ENCODE measurements at places on chromosomes 7 and 10. TPM values are rescaled to one million over a fixed set of nuclear protein-coding genes. Genes with fewer than 3 reads are reported as not detected.

- DNase-seq: no peak
These were observed 3.2 kb upstream of the LYZL1 start for GRCh38 chr10:29285624-29286051.

DNA sequence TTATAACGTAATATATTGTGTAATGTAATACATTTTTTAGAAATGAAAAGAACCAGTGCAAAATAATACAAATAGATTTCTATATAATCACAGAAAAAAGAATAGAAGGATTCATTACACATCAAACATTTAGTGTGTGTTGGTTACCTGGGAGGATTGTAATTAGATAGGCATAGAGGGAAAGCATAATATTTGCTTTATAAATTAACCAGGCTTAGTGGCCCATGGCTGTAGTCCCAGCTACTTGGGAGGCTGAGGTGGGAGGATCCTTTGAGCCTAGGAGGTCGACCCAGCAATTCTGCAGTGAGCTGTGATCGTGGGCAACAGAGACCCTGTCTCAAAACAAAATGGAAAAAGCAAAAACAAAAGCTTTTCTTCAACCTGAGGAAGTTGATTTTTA is 5.0 kb upstream of the CNOT4 start:
- DNase-seq: no peak

DNA sequence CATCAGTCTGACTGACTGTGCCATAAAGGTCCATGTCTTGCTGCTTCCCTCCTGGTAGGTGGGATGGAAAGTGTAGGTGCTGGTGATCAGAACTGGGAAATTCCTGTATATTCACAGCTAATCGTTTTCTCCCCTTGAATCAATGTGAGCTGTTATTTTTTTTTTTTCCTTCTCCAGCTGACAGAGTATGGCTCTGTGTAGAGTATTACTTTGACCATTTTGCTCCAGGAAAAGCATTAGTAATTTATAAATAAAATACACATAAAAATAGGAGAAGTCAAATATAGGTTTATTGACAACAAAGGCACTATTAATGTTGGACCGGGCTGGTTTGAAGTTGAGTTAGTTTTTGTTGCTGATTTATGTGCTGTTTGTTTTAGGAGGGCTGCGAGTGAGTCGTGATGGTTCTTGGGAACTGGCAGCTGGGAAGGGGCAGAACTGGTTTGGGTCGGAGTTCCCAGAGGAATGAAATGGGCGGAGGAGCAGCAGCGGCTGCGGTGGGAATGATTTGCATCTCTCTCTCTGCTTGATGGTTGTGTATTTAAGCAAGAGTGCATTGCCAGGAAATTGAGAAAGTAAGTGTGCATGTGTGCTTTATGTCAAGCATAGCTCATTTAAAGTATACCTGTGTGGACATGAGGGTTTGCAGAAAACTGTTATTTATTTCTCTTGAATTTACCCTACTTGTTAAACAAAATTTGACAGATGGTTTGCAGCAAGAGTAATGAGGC is 80.9 kb downstream of the LRMDA start:
- DNase-seq: no peak

- DNase-seq: no peak
These were observed 121.8 kb downstream of the INHBA start for GRCh38 chr7:41581041-41581440.

DNA sequence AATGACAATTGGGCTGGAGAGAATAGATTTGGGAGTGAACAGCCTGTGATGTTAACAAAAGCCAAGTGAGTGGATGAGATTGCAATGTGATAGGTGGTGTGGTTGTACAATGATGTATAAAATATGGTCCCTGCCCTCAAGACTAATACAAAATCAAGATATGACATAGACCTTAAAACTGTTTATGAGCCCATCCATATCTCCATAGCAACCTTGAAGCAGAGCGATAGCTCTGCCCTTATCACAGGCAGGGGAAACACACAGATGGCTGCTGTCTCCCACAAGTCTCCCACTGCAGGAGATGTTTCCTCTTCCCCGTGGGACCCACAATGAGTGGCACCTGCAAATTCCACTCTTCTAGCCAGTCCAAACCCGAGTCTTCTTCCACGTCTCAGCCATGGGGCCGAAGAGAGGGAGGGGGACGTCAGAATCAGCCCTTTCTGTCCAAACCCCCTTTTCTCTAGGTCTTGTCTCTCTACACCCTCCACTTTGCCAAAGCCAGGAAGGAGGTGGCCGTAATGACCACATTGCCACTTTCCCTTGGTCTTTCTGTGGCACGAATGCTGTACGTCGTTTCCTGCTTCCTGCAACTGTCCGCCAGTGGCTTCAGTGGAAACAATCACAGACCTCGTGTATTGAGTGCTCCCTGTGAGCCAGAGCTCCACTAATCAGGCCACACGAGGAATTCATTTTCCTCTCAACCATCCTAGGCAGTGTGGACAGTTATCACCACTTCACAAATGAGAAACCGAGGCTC is 7.5 kb upstream of the TBXAS1 start:
- no peak for DNase-seq

GRCh38 chr10:10680496-10680895 is 337.2 kb upstream of the CELF2 start:
- DNase-seq: no peak

DNA sequence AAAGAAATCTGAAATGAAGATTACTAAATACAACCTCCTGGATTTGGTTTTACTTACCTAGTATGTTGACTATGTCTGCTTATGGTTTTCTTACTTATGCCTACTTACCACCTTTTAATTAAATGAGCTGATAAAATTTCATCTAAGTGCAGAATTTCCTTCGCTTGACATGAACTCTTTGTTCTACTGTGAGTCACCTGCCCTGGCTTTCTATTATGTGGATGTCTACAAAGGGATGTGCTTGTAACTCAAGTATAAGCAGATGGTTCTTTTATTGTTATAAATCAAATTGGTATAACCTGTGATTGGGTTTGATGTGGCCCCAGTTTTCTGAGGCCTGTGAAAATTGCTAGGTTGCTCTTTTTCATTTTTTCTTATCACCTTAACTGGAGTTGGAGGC is 389.1 kb upstream of the ANKRD30A start:
- no peak for DNase-seq

- no peak for DNase-seq
These were observed 8.4 kb upstream of the SCART1 start for GRCh38 chr10:133445268-133445732.

DNA sequence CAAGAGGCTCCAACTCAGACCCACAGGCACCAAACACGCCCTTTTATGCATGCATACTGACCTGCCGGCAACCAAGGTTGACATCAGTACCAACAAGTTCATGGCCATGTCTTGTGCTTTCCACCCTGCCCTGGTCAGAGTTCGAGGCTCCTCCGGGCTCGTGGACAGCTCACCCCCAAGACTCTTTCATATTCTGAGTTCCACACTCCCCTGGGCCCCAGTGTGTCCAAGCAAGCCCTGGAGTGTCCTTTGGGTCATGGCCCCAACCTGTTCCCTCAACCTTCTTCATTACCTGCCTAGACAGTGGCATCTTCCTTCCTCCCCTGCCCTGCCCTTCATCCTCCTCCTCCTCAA is 40.5 kb downstream of the HIF1AN start:
- no peak for DNase-seq

DNA sequence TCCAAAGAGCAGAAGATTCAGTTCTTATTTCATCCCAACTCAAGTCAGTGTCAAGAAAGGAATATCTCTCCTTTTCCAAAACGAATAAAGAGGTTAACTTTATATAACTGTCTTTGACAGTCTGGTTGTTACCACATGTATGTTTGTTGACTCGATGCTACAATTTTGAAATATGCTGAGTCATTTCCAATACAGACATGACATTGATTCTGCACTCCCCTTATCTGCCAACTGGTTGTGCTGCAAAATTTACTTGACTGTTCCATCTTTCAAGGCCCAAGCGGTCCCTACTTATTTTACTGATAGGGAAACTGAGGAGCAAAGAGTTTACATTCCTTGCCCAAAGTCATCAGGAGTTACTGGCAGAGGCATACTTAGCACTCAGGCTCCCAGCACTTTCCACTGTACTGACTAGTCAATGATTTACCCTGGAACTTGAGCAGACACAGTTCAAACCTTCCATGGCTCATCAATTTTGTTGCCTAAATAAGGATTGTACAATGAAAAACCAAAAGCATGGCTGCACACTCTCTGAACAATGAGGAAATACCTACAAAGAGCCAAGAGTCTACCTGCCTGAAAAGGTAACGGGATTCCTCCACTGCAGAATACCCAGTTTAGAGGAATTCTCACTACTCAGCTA is 52.8 kb downstream of the ABLIM1 start:
- no peak for DNase-seq

DNA sequence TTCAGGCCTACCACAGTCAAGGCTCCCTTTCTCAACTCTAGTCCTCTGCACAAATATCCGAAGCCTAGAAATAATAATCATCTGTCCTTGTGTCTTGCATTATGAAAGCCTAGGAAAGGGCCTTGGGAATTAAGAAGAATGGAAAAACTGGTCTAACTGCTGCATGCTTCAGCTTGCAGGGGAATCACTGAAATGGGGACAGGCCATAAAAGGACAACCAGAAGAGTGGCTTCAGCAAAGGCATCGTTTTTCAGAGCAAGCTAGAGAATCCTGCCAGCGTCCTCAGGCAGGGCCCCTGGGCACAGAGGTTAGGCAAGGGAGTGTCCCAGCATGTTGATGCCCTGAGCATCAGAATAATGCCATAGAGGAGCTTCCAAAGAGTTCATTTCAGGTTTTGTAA is 13.2 kb downstream of the ERVW-1 start:
- no peak for DNase-seq

- DNase-seq: no peak
These were observed 312.8 kb downstream of the PHTF2 start for GRCh38 chr7:78111386-78111785.

DNA sequence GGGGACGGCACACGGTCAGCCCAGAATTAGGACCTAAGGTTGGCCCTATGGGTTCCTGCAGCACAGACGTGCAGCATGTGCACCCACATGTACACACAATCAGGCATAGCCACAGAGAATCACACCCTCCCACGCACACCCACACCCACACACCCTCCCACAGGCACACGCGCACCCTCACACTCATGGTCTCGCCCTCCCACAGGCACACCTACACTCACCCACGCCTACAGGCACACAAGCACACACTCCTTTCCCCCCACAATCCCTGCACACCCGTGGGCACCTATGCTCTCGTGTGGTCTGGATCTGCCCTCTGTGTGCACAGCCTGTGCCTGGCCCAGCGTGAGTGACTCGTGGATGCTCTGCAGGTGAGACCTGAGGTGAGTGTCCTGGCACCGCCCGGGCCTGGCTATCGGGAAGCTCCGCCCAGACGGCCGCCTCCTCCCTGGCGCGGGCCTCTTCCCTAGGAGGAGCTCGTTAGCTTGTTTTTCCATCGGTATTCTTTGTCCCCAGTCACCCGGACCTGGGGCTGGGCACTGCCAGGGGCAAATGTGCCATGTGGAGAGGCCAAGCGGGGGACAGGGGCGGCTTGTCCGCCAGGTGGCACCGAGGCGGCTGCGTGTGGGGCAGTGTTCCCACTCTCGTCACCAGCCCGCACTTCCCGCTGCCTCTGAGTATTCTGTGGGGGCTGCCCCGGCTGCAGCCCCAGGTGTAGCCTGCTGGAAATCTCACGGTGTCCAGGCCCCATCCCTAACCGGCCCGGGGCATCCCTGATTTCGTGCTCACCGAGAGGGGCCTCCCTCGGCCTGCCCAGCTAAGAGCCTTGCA is 110.2 kb upstream of the FAM20C start:
- no peak for DNase-seq

DNA sequence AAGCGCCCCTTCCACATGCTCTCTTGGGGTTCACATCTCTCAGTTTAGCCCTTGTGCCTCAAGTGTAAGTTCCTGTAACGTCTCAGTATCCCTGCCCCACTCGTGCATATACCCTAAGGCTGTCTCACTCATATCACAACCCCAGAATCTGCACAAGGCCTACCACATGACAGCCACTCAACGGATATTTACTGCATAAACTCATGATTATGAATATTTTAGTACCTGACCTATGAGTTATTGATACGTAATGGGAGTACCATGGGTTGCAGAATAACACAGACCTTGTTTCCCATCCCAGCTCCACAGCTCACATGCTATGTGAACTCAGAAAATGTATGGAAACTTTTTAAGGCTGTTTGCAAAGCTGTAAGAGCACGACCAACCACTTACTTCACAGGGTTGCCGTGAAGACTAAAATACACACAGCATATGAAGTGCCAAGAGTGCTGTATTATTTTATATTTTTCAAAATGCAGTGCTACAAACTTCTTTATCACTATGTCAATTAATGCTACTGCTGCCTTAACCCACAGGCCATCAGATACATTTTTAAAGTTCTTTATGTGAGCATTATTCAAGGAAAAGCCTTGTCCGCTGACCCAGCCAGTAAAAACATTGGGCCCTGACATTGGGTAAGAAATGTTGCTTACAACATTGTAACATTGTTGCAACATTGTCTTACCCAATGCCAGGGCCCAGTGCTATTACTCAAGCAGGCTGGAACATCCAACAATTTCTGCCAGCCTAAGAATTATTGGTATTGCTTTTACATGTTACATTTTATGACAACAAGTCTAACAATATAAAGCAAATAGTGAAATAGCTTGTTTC is 97.2 kb downstream of the JAZF1 start:
- DNase-seq: no peak

DNA sequence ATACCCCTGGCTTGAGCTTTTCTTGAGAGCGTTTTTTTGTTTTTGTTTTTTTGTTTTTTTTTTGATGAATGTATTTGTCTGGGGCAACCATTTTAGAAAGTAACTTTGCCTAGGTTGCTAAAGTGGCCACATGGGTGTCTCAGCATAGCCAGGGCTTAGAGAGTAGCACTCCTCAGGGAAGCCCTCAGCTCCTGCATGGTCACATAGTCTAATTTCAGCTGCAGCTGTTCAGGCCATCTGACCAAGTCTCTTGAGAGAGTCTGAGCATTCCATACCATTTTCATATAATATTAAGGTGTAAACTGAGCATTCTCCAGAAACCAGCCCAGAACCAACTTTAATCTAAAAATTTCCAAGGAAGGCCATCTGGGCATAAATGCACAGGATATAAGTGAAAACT is 186.4 kb downstream of the NPSR1 start:
- no peak for DNase-seq

DNA sequence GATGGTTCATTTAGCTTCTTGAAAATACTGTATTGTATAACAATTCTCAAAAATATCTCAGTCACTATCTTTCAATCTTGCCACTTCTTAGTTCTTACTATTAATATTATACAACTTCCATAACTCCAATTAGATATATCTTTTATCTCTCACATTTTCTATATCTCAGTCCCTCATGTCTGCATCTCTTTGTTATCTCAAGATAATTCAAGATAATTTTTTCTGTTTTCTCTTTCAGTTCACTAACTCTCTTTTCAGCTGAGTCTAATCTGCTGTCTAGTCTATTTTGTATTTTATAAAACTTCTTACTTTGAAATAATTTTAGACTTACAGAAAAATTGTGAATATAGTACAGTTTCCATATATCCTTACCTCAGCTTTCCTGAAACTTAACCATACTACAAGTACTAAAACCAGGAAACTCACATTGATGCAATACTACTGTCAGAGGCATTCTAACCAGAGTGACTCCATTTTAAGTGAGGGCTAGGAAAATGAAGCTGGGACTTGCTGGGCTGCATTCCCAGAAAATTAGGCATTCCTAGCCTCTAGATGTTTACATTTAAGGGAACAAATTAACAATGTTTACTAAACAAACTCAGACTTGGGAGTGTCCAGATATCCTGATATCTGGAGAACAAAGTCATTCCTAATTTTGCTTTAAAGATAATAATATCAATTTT is 38.4 kb downstream of the DNAJC1 start:
- no peak for DNase-seq

The GTF2IRD1 gene
- 1.6 TPM for total RNA-seq

The FBXW4 gene
- 74.2 TPM for total RNA-seq

The HOXA1 gene
- 0.55 TPM for total RNA-seq

The RASA4 gene
- 57.6 TPM for total RNA-seq

The KLHDC10 gene
- total RNA-seq: 21.0 TPM

The SRRM3 gene
- total RNA-seq: not detected

The CTAGE15 gene
- total RNA-seq: not detected

The PAPOLB gene
- 0.07 TPM for total RNA-seq
